ENCODE measurements at places on chromosomes 7 and 10.
A peak's percentile ranks its signal among the peaks of the same experiment; 100 is the strongest.

DNA sequence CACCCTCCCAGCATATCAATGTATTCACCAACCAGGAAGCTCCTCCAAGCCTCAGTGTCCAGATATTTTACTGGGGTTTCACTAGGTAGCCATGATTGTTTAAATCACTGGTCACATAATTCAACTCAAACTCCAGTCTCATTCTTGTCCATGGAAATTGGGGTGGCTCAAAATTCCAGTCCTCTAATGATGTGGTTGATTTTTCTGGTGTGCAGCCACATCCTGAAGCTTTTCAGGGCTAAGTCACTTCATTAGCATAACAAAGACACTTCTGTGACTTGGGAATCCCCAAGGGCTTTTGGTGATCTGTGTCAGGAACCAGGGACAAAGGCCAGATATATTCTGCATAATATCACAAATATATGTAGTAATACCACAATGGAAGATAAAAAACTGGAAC is 786.9 kb upstream of the IGFBP3 start:
- no peak for DNase-seq

- no peak for DNase-seq
Observed at GRCh38 chr10:87622314-87623004, 37.2 kb upstream of the PAPSS2 start.

DNA sequence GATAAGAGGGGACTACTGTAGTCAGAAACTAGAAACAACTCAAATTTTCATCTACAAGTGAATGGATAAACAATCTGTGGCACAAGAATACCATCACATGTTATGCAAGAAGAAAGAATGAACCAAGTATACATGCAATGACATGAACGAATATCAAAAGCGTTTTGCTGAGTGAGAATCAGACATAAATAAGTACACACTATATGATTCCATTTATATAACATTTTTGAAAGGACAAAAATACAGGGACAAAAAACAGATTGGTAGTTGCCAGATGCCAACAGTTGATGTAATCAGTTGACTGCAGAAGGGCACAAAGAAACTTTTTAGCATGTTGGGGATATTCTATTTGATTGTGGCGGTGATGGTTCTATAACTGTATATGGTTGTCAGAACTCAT is 33.6 kb downstream of the CTNNA3 start:
- no peak for DNase-seq

DNA sequence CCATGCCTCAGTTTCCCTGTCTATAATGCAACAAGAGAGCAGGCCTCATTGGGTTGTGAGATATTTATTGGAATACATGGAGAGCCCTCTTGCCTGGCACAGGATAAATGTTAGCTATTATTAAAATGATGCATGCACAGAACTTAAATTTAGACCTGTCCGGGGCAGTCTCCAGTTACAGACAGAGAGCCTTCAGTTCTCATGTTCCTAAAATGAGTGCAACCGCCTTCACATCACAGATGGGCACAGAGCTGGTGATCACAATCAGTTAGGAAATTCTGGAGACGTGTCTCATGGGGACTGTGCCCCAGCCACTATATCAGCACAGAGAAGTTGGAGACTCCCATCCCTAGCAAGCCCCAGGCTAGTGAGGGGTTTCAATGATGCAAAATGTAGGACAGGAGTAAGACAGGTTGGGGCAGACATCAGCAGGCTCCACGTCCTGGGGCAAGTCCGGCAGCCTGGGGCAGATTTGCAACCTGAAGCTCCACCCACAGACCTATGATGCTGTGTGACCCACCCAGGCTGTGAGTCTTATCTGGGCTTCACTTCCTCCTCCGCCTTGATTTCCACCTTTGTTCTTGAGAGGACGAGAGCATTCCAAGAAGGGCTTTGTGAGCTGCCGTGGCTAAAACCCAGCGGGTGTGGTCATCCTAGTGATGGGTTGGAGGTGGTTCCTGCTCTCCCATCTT is 49.4 kb downstream of the CXCL12 start:
- no peak for DNase-seq

GRCh38 chr7:109126404-109127050 is 556.9 kb downstream of the DNAJB9 start:
- DNase-seq: no peak

- DNase-seq: no peak
Observed at GRCh38 chr10:91785830-91786229, 12.4 kb upstream of the TNKS2 start.

DNA sequence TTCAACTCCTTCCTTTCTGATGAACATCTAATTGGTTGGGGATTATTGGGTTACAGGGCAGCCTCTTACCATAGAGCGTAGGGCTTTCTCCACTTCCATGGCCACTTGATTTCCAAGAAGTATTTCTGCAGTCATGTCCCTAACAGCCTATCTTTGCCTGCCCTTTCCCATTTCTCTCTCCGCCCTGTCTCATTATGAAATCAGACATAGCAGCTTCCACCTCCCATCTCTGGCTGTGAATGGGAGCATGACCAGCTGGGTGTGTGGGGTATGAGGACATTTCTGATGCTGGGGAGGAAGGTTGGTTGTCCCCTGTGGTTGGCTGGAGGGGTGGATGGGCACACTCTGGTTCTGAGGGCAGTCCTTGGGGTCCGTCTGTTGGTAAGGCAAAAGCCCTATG is 41.2 kb downstream of the ADCYAP1R1 start:
- no peak for DNase-seq

- no peak for DNase-seq
Observed at GRCh38 chr7:12643644-12644043, 43.8 kb upstream of the ARL4A start.

GRCh38 chr7:22219739-22220493 is 137.0 kb downstream of the RAPGEF5 start:
- DNase-seq: no peak

DNA sequence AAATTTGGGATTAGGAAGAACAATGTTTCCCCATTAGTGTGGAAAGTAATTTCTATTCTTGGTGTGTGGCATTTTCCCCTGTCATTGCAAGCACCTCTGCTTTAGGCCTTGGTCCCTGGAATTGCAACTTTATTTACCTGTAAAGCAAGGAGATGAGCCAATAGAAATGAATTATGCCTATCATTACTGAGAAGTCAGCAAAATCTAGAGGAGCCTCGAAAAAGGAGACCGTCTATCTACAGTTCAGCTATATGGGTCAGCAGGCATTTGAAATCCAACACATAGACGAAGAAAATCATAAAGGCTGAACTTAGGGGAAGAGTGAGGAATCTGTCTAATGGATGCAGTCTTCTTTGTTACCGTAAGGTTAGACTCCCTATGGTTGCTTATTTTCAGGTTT is 161.1 kb downstream of the CCDC71L start:
- no peak for DNase-seq

DNA sequence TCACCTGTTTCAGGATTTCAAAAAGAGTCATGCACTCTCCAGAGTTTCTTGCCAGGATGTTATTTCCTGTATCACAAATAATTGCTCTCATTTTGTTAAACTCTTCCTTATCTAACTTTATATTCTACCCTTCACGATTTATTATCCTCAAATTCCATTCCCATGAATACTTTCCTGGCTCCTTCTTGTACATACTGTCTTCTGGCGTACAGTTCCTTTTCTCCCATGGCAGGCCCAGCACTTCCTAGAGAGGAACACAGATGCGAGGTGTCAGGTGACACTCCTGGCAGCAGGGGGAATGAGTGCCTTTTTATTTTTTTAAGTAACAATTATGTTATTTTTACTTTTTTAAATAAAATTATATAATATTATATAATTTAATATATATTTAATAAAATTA is 411.9 kb downstream of the TFEC start:
- DNase-seq: no peak

DNA sequence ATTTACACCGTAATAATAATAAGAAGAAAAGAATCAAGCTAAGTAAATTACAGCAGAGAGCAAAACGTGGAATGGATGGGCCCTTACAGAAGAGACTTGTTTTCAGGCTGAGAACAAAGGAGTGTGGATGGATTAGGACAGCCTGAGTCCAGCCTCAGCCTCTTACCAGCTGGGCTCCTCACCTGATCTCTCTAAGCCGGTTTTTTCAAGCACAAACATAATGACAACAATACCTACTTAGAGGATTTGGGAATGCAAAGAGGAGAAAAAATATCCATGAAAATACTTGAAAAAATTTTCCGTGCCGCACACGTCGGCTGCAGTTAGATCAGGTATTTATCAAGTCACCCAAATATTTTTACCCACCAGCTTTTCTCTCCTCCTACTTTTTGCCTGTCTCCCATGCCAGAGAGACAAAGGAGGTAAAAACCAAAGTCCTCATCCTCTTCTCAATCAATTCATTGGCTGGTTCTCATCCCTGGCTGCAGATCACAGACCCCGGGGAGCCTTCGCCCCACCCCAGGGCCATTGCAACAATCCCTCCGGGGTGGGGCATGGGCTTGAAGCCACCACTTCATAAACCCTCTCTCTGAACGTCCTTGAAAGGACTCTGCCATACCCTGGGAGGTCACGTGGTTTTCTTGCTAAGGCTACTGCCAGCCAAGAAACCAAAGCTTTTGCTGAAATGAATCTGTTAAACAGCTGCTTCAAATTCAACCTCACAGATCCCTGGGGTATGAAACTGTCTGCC is 29.7 kb upstream of the GTF2I start:
- no peak for DNase-seq

DNA sequence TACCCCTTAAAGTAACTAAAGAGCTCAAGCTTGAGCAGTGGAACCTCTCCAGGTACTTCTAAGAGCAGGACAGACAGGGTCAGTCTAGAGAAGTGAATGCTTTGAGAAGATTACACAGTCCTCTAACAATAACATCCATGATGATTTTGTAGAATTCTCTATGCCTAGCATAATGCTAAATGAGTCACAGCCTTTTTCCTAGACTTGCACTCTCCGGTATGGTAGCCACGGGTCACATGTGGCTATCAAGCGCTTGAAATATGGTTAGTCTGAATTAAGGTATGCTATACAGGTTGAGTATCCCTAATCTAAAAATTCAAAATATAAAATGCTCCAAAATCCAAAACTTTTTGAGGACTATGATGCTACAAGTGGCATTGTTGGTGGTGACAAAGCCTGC is 166.6 kb upstream of the MKLN1 start:
- no peak for DNase-seq

- DNase-seq: no peak
Observed at GRCh38 chr7:138975343-138976104, 5.7 kb downstream of the KIAA1549 start.

DNA sequence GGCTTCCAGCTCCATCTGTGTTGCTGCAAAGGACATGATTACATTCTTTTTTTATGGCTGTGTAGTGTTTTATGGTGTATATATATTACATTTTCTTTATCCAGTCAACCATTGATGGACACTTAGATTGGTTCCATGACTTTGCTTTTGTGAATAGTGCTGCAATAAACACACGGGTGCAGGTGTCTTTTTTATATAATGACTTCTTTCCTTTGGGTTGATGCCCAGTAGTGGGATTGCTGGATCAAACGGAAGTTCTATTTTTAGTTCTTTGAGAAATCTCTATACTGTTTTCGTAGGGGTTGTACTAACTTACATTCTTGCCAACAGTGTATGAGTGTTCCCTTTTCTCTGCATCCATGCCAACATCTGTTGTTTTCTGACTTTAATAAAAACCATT is 189.7 kb downstream of the ACTR3B start:
- DNase-seq: no peak

GRCh38 chr10:13792006-13792405 is 205.2 kb downstream of the PRPF18 start:
- no peak for DNase-seq

DNA sequence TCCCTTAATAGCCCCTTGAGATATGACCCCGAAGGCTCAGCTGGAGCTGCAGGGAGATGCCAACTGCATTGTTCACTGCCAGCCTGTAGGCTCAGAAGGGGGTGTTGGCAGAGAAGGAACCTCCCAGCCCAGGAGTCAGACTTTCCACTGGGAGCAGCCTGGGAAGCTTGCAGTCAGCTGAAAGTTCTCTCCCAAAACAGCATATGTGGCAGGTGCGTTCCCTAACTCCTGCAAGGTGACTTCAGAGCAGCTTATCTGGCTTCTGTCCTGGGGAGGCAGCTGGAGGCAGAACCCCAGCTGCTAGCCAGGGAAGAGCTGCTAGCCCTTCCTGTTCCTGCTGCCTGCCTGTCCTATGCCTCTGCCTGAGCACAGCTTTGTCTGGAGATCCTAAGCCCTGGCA is 8.1 kb downstream of the SFTPA2 start:
- no peak for DNase-seq

- peak; percentile 67 for DNase-seq
Observed at GRCh38 chr10:119306514-119306951, 99.2 kb downstream of the GRK5 start.

DNA sequence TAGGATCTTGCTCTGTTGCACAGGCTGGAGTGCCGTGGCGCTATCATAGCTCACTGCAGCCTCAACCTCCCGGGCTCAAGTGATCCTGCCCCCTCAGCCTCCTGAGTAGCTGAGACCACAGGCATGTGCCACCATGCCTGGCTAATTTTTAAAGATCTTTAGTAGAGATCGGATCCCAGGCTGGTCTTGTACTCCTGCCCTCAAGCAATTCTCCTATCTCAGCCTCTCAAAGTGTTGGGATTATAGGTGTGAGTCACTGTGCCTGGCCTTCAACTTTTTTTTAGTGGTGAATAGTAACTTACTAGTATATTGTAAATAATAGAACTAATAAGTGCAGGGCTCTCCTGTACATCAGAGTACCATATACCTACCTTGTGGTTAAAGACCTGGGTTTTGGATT is 52.1 kb upstream of the LMTK2 start:
- DNase-seq: no peak

DNA sequence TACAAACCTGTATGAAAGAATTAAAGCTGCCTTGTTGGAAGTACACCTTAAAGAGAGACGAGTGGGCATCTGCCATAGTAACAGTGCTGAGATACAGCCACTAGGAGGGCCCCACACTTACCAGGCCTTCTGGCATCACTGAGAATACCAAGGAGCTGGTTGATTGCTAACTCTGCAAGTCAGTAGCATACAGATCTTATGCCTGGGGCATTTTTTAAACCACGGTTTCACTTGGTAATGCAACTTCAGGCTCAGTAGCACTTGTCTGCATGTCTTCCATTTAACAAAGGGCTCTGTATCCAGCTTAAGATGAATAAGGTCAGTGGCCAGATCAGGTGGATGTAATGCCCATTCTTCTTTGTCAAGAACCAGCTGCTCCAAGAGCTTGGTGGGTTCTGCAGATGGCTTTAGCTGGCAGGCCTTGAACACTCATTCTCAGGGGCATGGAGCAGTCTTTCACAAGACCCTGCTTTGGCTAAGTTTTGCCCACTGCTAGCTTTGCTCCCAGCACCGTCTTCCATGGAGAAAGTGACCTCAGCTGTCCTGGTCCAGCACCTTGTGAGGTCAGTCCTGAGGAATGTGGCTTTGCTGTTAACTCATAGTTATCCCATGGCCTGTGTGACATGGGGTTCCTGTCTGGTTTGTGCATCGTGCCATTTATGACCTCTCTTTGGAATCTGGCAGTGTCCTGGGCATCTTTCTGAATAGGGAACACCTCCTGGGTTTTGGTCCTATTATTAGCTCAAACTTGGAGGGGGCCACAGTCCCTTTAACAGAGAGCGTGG is 68.1 kb downstream of the BMPER start:
- DNase-seq: no peak

Measured in stimulated activated CD4-positive, alpha-beta T cell treated with anti-CD3 and anti-CD28 coated beads, Interleukin-15, amount 100 ng/mL, for 48 hours (primary cell).